ENCODE measurements at places on chromosomes 3 and 15.

GRCh38 chr15:36024031-36024688, 478.2 kb upstream of the DPH6 start:
- no peak overlapping the region for H3K4me3 ChIP-seq
- no peaks in the 10 kb centered on the region for H3K36me3 ChIP-seq
- DNase-seq: no peak
- no peaks in the 10 kb centered on the region for H3K27me3 ChIP-seq

DNA sequence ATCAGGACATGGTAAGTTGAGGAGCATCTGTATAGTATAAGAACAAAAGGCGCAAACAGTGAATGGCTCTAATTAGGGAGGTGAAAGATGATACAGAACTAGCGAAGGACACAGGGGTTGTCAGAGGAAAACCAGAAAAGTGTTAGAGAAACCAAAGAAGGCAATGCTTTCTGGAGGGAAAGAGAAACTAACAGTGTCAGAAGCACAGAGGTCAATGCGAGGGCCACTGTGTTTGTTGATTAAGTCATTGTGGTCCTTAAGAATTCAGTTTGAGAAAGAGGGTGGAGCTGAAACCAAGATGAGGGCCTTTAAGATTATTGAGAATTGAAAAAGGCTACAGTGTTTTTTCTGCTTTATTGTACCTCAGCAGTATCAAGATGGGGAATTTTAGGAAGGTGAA, 28.8 kb downstream of the ATG7 start:
- no peak overlapping the region for H3K27ac ChIP-seq
- H3K36me3 ChIP-seq: peaks cover 53% of the 10 kb centered on the region
- H3K4me1 ChIP-seq: peaks cover 11% of the 10 kb centered on the region
- no peak for DNase-seq

DNA sequence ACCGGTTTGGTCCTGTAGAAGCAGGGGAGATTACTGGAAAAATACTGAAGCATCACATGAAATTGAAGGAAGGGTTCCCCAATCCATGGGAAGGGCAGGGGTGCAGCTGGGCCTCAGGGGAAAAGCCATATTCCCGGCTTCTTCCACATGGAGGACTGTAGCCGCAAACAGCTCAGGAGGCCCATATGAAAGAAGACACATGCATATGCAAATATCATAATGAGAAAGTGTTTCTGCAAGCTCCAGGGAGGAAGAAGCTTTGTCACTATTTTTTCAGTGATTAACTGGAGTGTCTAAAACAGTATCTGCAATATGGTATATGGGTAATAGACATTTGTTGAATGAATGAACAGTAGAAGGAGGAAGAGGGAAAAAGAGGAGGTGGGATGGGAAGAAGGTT, 19.1 kb downstream of the DPH3 start:
- H3K36me3 ChIP-seq: no peaks in the 10 kb centered on the region
- H3K27me3 ChIP-seq: no peaks in the 10 kb centered on the region
- no peak overlapping the region for H3K4me3 ChIP-seq
- no peak overlapping the region for H3K27ac ChIP-seq
- DNase-seq: no peak

GRCh38 chr3:126696701-126697267, 7.3 kb upstream of the CHCHD6 start:
- no peaks in the 10 kb centered on the region for H3K36me3 ChIP-seq
- peaks cover 16% of the 10 kb centered on the region for H3K27me3 ChIP-seq
- H3K4me3 ChIP-seq: no peak overlapping the region
- no peak overlapping the region for H3K27ac ChIP-seq

DNA sequence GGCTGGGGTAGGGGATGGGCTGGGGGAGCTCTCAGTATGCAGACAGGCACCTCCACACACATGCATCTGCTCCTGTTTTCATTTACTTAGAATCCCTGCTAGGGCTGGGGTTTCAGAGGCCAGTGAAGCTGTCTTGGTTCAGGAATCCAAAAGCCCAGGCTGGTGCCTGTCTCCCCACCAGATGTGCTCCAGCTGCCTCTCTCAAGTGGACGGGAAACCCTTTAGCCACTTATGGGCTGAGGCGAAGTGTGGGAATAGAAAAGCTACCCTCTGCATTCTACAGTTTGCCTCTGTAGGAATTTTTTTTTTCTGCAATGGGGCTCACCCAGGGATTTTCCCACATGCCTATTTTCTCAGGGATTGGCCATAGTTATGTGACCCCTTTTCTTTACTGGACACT, 72.5 kb downstream of the ATP2B2 start:
- no peak overlapping the region for H3K27ac ChIP-seq
- peaks cover 6% of the 10 kb centered on the region for H3K27me3 ChIP-seq
- no peaks in the 10 kb centered on the region for H3K4me1 ChIP-seq
- no peak for DNase-seq

- peak; percentile 54 for DNase-seq
- H3K27me3 ChIP-seq: no peaks in the 10 kb centered on the region
- H3K27ac ChIP-seq: peak overlapping the region; percentile 10
- H3K4me1 ChIP-seq: peaks cover 11% of the 10 kb centered on the region
These were observed 158.7 kb upstream of the NANOGP8 start for GRCh38 chr15:35243758-35244157.

DNA sequence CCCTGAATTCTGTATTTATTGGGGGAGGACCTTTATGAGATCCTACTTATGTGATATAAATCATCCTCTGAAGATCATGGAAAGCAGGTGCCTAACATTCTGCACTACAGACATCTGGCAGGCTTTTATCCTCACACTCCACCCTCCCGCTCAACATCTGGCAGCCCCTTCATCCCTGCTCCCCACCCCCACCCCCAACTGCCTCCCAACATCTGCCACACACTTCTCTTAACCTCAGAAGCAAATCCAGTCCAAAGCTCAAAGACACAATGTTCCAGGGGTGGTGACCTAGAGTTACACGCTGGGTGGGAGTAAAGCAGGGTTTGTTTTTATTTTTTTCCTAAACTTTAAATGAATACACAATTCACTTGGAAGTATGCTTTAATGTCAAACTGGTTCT, 184.5 kb upstream of the ATP11B start:
- DNase-seq: no peak
- H3K27me3 ChIP-seq: no peaks in the 10 kb centered on the region
- peak overlapping the region; percentile 57 for H3K27ac ChIP-seq

DNA sequence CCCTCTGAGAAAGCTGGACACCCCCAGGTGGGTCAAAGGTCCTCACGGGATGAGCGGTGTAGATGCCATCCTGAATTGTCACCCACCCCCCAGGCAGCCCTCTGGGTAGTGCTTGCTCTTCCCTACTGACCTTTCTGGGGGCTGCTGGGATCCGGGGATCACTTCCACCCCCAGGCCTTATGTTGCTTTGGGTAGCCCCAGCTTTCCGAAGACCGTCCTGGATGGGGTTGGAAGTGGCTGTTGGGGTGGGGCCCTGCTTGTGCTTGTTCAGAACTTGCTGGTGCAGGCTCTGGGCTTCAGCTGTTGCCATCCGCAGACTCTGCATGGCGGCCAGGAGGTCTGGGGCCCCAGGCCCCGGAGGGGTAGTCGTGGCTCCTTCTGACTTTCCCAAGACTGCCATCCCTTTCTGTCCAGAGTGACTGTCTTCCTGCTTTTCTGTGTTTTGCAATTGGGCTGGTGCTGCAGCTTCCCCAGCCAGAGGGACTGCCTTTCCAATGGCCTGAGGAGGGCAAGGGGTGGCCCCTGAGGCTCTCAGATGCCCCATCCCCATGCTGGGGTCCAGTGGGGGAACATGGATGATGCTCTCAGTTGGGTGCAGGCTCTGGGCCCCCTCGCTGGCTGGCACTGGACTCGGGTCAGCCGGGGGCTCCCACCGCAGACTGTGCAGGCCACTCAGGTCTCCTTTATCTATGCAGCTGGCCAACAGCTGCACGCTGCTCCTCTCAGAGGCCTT, 6.3 kb downstream of the XIRP1 start:
- no peak overlapping the region for H3K4me3 ChIP-seq
- H3K4me1 ChIP-seq: peaks cover 3% of the 10 kb centered on the region
- DNase-seq: no peak
- H3K36me3 ChIP-seq: no peaks in the 10 kb centered on the region

DNA sequence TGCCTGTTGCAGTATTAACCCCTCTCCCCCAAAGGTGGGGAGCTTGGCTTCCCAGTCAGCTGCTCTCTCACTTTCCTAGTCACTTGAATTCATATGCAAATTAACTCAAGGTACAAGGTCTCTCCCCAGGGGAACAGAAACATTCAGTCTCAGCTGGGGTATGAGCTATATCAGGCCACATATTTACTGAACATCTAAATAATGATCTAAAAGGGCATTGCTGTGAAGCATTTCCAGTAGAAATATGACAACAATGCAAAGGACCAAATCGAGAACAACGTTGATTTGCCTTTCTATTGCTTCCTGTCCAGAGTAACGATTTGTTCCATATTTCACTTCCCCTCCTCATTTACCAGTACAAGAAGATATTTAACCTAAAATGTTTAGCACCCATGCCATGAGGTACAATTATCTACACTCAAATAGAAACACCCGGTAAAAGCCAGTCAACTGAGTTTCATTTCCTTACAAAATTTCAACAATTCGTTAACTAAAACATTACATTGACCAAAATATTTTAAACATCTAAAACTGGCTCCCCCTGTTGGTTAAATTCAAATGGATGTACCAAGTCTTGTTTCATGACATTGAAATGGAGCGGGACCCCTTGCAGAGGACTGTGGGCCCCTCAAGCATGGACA, 36.5 kb upstream of the KLHL6 start:
- DNase-seq: peak; percentile 29
- 0 out of 2 replicates have a peak, but pooled peaks cover 3% of the 10 kb centered on the region for H3K27me3 ChIP-seq
- H3K4me1 ChIP-seq: no peaks in the 10 kb centered on the region
- no peaks in the 10 kb centered on the region for H3K36me3 ChIP-seq

GRCh38 chr3:173411375-173411973, 13.9 kb downstream of the NLGN1 start:
- H3K36me3 ChIP-seq: no peaks in the 10 kb centered on the region
- H3K4me1 ChIP-seq: no peaks in the 10 kb centered on the region
- H3K27me3 ChIP-seq: peaks cover 26% of the 10 kb centered on the region
- no peak overlapping the region for H3K4me3 ChIP-seq
- peak; percentile 61 for DNase-seq

- no peaks in the 10 kb centered on the region for H3K36me3 ChIP-seq
- no peaks in the 10 kb centered on the region for H3K4me1 ChIP-seq
- no peak overlapping the region for H3K4me3 ChIP-seq
- no peak for DNase-seq
- H3K27me3 ChIP-seq: peaks cover 78% of the 10 kb centered on the region
- no peak overlapping the region for H3K27ac ChIP-seq
These were observed 36.7 kb downstream of the SYN2 start for GRCh38 chr3:12040902-12041301.

DNA sequence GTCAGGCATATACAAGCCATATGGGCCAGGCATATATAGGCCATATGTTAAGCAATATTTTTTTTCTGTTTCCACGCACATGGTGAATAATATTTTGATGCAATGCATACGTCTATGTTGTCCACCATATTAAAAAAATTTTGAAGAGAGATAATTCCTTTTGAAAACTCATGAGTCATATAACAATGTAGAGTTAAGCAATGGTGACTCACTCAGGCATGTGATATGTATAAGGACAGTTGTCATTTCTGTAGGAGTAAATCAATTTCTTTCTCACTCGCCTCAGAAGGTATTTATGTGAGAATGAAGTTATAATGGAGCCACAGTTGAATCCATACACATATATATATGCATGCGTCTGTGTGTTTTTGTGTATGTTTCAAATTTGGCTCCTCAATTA, 272.6 kb downstream of the EPHA3 start:
- peaks cover 7% of the 10 kb centered on the region for H3K4me1 ChIP-seq
- 0 out of 2 replicates have a peak, but pooled peaks cover 3% of the 10 kb centered on the region for H3K27me3 ChIP-seq

DNA sequence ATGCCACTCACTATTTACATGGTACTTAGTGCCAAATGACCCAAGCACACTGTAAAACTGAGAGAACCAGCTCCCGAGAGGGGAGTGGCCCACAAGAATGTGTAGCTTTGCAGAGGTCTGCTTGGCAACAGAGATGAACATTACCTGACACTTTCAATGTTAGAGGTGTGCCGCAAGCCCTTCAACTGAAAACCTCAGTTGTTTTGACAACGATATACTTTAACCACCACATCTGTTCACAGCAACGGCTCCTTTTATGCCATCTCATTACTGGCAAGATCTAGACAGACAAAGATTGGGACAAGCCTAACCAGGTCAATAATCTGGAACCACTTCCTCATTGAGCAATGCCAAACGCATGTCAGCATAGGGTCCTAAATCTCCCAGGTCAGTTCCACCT, 23.7 kb downstream of the NEK10 start:
- no peak overlapping the region for H3K4me3 ChIP-seq
- H3K27me3 ChIP-seq: no peaks in the 10 kb centered on the region
- peaks cover 19% of the 10 kb centered on the region for H3K4me1 ChIP-seq
- H3K27ac ChIP-seq: no peak overlapping the region

DNA sequence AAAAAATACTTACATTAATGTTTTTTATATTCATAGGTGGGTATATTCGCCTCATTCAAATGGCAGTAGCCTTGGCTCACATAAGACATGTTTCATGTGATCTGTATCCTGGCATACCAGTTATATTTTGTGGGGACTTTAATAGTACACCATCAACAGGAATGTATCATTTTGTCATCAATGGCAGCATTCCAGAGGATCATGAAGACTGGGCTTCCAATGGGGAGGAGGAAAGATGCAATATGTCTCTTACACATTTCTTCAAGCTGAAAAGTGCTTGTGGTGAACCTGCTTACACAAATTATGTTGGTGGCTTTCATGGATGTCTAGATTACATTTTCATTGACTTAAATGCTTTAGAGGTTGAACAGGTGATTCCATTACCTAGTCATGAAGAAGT, 3.5 kb downstream of the PDE12 start:
- peak; percentile 70 for DNase-seq
- H3K36me3 ChIP-seq: peaks cover 26% of the 10 kb centered on the region
- H3K4me3 ChIP-seq: peak overlapping the region; percentile 85
- peaks cover 34% of the 10 kb centered on the region for H3K4me1 ChIP-seq
- no peak overlapping the region for H3K27ac ChIP-seq
- no peaks in the 10 kb centered on the region for H3K27me3 ChIP-seq

- H3K36me3 ChIP-seq: no peaks in the 10 kb centered on the region
- H3K27ac ChIP-seq: no peak overlapping the region
- no peaks in the 10 kb centered on the region for H3K4me1 ChIP-seq
- DNase-seq: no peak
These were observed 459.5 kb downstream of the NR2F2 start for GRCh38 chr15:96790004-96790403.

GRCh38 chr3:144033863-144034262, 62.2 kb downstream of the DIPK2A start:
- H3K36me3 ChIP-seq: no peaks in the 10 kb centered on the region
- H3K27ac ChIP-seq: no peak overlapping the region
- no peak for DNase-seq
- no peaks in the 10 kb centered on the region for H3K27me3 ChIP-seq
- 0 out of 2 replicates have a peak, but pooled peaks cover under 1% of the 10 kb centered on the region for H3K4me1 ChIP-seq
- no peak overlapping the region for H3K4me3 ChIP-seq

- no peak overlapping the region for H3K27ac ChIP-seq
- H3K36me3 ChIP-seq: no peaks in the 10 kb centered on the region
- H3K4me3 ChIP-seq: no peak overlapping the region
- peaks cover 14% of the 10 kb centered on the region for H3K4me1 ChIP-seq
- DNase-seq: no peak
- no peaks in the 10 kb centered on the region for H3K27me3 ChIP-seq
These were observed 119.3 kb downstream of the CHSY1 start for GRCh38 chr15:101132390-101133180.

DNA sequence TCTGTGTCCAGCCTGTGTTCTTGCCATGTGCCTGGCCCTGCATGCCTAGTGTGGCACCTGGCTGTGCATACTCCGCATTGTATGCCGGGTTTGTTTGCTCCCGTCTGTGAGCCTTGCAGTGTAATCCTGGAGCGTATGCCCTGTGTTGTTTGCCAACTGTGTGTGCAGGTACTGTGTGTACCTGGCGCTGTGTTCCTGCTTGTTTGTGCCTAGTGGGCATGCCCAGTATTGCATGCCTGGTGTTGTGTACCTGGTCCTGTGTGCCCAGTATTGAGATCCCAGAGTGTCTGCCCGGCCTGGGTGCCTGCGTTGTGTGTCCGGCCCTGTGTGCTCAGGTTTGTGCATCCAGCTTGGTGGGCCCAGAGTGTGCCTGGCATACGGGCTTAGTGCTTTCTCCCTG, 54.5 kb upstream of the CHRNA7 start:
- no peak for DNase-seq
- H3K27ac ChIP-seq: no peak overlapping the region
- peaks cover 8% of the 10 kb centered on the region for H3K4me1 ChIP-seq
- peak overlapping the region; percentile 56 for H3K4me3 ChIP-seq

Measured in PC-3 (cell line).